Lung microvascular endothelial cell (primary cell): ENCODE measurements at places on chromosomes 6 and 20. TPM values are rescaled to one million over a fixed set of nuclear protein-coding genes. Genes with fewer than 3 reads are reported as not detected.

GRCh38 chr6:150373260-150373701, 4.5 kb downstream of the IYD start:
- DNase-seq, result no peak

Gene ALDH5A1
- 0.44 and 1.4 TPM in 2 replicates for total RNA-seq

DNA sequence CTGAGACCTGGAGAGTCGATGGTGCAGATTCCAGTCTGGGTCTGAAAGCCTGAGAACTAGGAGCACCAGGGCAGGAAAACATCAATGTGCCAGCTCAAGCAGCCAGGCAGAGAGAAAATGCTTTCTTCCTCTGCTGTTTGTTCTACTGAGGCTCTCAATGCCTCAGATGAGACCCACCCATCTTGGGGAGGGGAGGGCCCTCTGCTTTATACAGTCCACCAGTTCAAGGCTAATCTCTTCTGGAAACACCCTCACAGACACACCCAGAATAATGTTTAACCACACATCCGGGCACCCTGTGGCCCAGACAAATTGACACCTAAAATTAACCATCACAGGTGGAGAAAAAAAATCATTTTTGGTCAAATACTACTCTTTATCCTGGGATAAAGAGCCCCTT, 89.3 kb upstream of the SLC22A23 start:
- no peak for DNase-seq

- DNase-seq, result no peak
These were observed 6.6 kb upstream of the CPXM1 start for GRCh38 chr20:2807019-2807418.

Gene SRMS
- total RNA-seq, result not detected in 2 replicates

Gene CD93
- total RNA-seq, result 20.8 and 129 TPM in 2 replicates

DNA sequence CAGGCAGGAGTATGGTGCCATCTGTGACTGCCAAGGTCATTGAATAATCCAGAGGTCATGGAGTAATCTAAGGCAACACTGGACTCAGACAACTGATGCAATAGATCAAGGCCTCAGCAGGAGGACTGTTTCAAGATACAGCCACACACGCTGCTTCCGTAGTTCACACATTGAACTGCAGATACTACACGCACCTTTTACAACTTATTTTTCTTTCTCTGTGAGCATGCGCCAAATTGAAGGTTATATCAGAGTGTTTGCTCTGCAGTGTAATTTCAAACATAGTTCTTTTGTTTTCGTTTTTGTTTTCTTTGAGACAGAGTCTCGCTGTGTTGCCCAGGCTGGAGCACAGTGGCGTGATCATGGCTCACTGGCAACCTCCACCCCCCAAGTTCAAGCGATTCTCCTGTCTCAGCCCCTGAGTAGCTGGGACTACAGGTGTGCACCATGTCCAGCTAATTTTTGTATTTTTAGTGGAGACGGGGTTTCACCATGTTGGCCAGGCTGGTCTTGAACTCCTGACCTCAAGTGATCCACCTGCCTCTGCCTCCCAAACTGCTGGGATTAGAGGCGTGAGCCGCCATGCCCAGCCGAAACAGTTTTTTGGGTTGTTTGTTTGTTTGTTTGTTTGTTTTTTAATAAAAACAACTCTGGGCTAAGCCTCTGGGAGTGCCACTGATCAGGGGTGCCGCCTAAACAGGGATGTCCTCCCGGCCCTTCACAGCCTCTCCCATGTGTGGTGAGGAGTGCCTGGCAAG, 96.6 kb upstream of the NAA20 start:
- no peak for DNase-seq

DNA sequence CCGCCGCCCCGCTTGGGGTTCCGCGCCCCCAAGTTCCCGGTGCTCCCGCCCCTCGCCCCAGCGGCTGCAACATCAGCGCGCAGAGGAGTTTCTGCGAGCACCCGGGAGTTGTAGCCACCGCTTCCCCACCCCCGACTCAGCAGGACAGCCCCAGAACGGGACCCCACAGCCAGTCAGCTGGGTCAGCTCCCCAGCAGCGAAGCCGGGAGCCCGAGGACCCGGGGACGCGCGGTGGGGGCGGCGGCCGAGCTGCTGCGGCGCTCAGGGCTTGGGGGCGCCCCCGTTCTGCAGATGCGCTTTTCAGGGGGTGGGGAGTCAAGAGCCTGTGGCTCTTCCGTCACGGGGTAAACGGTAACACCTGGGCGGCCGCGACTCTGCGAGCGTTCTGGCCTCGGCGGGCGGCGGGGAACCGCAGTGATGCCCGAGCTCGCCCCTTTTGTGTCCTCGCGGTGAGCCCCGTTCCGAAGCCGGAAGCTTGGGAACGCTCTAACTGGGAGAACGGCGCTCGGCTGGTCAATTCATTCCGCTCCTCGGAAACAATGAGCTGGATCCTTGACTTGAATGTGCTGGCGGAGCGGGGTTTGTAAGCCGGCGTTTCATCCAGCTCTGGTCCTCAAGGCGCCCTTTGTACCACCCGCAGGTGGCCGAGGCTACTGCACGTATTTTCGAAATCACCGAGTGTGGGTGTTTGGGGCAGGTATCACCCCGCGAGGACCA, 774 bp downstream of the PLEKHG1 start:
- DNase-seq, result peak; percentile 91

- DNase-seq, result no peak
These were observed 114.0 kb upstream of the NEDD9 start for GRCh38 chr6:11346516-11346915.

DNA sequence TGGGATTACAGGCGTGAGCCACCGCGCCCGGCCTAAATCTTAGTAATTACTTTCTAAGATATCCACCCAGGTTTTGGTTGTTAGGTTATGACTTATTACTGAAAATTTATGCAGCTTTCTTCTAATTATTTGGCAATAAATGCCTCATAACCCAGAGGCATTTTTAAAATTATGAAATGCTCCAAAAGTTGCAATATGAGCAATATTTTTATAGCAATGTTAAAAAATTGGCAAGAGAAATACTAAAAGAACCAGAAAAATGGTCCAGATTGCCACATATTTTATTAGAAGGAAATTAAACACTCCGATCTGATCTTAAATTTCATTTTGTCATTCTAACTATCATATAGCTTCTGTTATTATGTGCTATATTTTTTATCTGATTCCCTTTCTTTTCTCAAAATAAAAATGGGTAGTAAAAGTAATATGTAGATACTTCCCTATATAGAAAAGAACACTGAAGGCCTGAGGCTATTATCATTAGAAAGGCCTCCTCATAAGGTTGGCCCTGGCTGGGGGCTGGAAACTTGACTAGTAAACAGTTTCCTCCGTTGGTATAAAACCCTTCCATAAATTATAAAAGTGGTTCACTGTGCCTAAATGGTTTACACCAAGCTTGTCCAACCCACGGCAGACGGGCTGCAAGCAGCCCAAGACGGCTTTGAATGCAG, 22.1 kb downstream of the BLOC1S5 start:
- DNase-seq, result no peak

Gene SIRPB1
- 0.22 and 0.40 TPM in 2 replicates for total RNA-seq

- no peak for DNase-seq
These were observed 19.6 kb downstream of the LEMD2 start for GRCh38 chr6:33769248-33769821.

Gene HCRTR2
- not detected in 2 replicates for total RNA-seq

- no peak for DNase-seq
These were observed 17.5 kb upstream of the CEP85L start for GRCh38 chr6:118668761-118669385.
